ENCODE measurements at places on chromosomes 16 and 17.

GRCh38 chr16:85204242-85205010 is 92.2 kb upstream of the CIBAR2 start:
- DNase-seq, result no peak

DNA sequence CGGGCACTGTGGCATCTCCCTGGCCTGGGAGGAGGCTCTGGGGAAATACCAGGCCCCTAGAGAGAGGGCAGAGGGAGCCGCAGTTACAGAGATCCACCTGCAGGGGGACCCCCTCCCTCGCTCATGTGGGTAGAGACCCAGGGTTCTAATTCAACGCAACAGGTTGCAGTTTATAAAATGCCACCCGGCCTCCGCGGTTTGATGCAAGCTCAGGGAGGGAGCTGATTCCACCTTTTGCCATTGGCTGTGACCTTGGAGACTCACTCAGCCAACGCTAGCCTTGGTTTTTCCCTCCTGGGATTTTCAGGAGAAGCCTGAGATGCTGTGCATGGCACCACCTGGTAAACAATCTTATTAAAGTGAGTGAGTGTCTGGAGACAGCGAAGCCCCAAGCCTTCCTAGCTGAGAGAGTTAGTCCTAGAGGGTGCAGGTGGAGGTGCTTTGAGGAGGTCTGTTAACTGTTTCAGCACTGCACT is 12.1 kb downstream of the TTLL6 start:
- peak; percentile 13 for DNase-seq

DNA sequence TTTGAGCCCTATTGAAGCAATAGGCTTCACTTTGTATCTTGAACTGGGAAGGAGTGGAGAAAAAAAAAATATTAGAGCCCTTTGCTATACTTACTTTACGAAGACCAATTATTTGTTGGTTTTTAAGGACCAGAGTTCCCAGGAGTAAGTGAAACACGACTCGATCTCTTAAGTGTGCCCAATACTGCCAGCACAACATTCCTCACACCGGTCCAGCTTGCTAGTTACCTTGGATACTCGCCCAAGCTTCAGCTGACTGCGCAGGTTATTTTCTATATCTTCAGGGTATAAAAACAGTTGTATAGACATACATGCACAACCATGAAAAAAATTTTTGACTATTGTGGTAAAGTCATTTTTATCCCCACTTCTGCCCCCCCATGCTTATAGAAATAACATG is 72.1 kb downstream of the RPTOR start:
- no peak for DNase-seq

- no peak for DNase-seq
Measured at GRCh38 chr17:15918661-15919259, 26.2 kb upstream of the ADORA2B start.

DNA sequence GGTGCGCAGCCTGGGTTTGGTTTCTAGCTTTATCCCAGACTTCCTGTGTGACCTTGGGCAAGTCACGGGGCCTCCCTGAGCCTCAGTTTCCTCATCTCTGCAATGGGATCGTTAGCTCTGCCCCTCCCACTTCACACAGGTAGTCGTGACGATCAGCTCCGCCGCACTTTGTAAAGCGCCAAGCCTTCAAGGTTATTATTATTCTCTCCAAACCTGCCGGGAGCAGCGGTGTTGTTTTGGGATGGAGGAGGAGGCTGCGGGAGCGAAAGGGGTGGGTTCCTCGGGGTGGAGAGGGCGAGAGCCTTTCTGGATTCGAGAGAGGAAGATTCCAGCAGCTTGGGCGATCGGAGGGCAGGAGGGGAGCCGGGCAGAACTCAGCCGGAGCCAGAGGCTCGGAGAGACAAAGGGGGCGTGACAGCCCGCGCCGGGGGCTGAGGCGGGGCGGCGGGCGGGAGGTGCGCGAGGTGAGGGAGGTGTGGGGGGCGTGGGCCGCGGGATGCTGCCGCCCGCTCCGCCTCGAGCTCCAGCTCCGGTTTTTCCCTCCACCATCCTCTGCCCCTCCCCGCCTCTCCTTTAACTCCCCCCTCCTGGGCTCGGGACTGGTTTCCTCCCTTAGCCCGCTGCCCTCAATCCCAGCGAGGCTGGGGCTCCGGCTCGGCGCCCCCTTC is at the start of gene EFNB3:
Gene EFNB3, plus strand, starts transcription at position 602 of the 668 bp plus-strand sequence. CDS start 397 bp downstream, outside the sequence.
- DNase-seq, result no peak

DNA sequence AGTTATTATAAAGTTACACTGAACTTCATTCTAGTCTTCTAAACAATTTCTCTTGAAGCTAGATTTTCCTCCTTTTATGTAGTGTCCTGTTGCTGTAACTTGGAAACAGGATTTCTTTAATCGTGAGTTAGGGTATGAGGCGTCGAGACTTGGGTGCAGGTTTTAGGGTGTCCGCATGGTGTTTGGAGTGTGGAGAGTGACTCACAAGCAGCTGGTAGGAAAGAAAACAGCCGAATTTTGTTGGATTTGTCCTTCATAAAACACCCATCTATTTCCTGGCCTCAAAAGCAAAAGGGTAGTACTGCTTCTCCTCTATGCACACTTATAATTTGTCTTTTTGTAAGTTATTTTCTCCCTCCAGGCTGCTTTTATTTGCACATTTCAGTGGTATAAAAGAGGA is 1.6 kb downstream of the RPTOR start:
- no peak for DNase-seq

DNA sequence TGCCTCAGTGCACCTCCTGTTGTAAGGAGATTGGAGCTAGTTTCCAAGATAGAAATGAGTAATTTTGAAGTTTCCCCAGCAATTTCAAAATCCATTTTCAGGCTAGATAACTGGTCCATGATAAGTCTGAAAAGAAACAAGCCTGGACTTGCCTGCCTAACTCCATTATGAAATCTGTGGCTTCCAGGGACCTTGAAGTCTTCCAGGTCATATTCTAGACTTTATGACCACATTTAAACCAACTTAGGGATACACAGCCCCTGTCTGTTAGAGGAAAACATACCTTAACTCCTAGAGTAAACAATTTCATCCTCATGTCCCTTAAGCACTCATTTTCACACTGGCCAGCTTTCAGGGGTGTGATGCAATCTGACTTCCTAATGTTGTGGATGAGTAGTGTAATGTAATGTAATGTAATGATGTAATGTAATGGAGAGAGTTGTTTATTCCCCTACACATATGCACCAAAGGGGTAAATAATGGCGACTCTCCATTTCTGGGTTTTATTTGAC is 96.7 kb upstream of the FAM20A start:
- DNase-seq, result no peak

DNA sequence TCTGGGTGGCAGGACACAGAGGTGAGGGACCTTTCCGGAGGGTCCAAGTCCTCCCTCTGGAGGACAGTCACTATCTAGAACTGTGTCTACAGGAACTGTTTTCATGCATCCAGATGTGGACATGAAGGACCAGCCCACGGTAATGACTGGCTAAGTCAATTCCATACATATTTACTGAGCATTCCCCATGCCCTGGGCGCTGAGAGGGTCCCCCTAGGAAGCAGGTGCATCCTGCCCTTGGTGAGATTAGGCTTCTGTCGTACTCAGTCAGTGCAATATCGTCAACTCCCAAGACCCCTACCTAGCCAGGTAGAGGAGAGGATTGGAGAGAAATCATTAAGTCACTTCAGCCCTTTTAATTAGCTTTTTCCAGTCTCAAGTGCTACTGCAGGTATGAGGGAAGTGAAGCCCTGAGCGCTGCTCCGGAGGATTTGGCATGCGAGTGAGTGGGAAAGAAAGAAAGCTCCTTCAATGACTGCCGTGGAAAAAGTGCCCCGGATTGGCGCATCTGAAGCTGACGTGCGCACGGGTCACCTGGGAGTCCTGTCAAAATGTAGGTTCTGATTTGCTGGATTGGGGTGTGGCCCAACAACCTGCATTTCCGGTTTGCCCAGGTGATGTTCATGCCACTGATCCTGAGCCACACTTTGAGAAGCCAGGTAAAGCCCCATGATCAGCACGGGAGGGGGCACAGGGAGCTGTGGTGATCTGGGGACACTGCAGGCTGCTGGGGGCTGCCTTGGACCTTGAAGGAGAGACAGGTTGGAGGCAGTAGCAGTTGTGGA is 367.4 kb upstream of the TNRC6C start:
- DNase-seq, result no peak

DNA sequence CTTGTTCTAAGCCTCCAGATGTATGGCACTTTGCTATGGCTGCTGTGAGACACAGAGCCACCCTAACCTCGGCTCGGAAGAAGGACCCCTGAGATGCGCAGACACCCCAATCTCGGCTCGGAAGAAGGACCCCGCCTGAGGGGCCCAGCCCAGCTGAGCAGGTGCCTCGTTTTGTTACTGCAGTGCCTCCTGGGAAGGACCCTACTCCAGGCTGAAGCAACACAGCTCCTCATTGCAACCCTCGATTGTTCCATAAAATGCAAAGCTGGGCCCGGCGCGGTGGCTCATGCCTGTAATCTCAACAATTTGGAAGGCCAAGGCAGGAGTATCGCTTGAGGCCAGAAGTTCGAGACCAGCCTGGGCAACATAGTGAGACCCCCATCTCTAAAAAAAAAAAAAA is 61.3 kb downstream of the C16orf95 start:
- DNase-seq, result no peak

- no peak for DNase-seq
Measured at GRCh38 chr16:49838441-49839016, 17.4 kb downstream of the ZNF423 start.

DNA sequence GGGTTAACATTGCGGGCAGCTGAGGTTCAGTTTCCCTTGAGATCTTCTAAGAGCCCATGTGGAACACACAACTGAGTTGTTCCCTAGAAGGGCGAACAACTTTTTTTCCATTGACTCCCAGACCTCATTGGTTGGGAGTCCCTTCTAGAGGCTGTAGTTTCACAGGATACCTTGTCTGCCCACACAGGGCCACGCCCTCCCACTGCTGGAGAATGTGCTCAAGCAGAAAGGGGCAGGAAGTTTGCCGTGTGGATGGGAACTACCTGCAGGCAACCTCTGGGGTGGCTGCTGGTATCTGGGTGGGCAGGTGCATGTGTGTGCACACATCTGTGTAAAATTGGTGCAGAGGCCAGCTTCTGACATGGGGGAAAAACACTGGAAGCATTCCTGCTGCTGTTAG is 178.8 kb upstream of the PSMD7 start:
- no peak for DNase-seq

DNA sequence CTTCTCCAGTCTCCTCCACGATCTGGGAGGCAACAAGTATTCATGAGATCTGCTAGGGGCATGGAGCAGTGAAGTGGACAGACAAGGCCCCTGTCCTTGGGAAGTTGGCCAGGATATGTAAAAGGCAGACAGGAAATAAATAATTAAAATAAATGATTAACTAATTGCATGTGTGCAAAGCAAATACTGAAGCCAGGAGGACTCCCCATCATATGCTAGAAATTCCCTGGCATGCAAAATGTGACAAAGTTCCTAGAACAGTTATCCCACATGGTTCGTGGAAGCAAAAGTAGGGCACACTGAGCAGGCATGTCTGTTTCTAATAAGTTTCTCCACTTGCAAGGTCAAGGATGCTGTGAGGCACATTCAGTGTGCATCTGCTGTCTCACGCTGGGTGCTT is 86.8 kb downstream of the CDYL2 start:
- DNase-seq, result no peak

- no peak for DNase-seq
Measured at GRCh38 chr16:67147437-67148140, 3.2 kb downstream of the B3GNT9 start.

- DNase-seq, result no peak
Measured at GRCh38 chr17:66185862-66186261, 6.1 kb downstream of the CEP112 start.

DNA sequence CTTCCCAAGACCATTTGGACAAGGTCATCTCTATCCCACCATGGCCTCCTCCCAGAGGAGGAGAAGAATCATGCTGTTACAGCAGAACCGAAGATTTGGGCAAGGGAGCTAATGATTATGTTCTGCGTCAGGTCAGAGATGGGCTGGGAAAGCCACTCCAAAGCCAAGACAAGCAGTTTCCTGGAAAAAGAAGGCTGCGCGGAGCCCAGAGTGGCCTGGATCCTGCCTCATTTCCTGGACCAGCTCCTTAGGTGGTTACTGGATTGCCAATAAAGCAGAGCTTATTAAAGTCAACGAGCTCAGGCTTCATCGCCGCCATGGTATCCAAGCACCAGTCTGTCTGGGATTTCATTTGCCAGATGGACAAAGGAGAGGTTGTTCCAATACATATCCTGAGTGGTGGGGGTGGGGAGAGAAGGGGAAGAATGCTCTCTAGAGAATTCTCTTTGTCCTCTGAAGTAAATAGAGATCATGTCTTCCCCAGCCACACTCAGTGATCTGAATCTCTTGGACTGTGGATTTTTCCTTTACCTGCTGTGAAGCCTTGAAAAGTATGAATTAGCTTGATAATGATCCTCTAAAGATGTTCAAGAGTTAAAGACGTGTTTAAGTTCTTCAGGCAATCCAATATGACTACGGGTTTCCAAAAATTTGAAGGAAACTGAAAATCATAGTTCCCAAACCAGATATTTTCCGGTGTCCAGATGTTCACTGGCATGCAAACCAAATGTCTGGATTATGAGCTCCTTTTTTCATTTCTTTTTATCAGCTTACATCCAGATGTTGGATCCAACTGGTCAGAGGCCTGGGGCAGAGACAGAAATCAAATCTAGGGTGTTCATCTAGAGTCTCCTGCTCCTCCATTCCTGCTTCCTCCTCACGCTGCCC is 17.7 kb downstream of the PRAC1 start:
- no peak for DNase-seq

DNA sequence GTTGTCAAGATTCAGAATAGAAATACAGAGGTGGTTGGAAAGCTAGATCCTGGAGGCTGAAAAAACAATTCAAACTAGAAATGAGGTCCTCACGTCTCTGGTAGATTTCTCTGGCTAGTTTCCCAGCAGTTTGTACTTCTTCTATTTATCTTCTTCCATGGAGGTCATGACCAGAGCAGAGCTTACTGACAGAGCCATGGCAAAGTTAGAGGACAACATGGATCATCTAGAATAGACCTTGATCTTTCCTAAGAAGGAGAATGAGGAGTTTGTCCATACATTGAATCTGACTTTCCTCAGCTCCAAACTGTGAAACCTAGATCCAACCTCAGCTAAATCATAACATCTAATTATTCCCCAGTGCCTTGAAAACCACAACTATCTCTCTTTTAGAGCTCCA is 900.8 kb upstream of the GOT2 start:
- DNase-seq, result no peak

DNA sequence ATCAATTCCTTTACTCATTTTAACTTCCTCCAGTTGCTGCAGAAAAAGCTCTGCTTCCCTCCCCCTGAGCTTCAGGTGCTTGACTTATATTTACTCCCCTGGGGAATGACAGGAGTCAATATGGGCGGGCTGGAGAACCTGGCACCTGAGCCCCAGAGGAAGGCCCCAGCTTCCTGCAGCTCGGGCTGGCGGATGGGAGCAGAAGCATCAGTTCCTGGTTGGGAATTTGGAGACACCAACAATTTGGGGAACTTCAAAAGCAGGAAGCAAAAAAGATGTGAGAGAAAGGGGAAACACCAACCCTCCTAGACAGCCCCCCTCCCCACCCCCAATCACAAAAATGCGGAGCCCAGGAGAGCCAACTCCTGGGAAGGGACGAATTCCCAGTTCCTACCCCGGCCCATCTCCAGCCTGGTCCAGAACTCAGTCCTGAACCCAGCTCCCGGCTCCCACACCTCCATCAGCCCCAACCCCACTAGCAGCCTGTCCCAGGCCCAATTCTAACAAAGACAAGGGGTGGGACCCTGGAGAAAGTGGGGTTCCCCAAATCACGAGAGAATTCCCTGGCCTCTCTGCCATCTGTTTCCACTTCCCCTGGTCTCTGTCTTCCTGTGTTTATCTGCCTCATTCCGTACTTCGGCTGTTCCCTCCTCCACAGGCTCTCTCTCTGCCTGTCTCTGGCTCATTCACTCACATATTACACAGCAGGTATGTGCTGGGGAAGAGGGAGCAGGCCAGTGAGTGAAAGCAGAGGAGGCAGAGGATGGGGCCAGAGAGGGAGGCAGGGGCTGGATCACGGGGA is 16.2 kb upstream of the ASGR2 start:
- DNase-seq, result no peak

GRCh38 chr17:71535321-71535720 is 585.5 kb upstream of the SOX9 start:
- no peak for DNase-seq

Measured in GDM1 (cell line).